ENCODE measurements at places on chromosomes 11 and 22.

- no peak for DNase-seq
Observed at GRCh38 chr11:34443136-34443535, 4.4 kb downstream of the CAT start.

- no peak for DNase-seq
Observed at GRCh38 chr22:11613898-11614755, 3913.9 kb upstream of the OR11H1 start.

DNA sequence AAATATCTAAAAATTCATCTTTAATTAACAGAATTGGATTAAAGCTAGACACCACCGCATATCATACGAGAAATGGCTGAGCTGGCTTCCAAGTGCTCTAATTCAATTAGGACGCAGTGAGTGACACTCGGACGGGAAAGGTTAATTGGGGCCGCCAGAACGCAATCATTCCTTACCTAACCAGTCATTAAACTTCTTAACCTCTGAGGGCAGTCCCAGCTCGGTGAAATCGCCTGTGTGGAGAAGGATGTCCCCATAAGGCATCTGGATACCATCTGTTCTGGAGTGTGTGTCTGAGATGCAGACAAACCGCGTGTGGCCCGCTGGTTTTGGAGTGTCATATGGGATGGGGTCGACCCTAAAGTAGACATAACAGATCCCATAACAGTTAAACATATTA lies 50.3 kb downstream of the MPPED2 start:
- no peak for DNase-seq

- DNase-seq = no peak
Observed at GRCh38 chr22:49717322-49717919, 110.3 kb downstream of the BRD1 start.

DNA sequence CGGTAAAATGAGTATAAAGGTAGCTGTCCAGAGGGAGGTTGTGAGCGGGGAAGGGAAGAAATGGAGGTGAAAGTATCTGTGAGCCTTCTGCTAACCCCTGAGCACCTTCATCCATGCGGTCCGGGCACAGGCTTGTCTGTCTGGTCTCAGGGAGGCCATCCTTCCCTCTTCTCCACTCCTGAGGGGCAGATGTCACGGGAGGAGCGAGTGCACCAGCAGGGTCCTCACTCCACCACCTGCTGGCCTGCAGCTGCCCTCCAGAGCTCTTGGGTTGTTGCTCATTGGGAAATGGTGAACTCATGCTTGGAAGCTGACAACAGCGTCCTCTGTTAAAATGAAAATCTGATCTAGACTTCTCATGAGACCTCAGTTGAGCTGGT lies 33.8 kb upstream of the WNT11 start:
- no peak for DNase-seq

- DNase-seq = no peak
Observed at GRCh38 chr11:46240861-46241260, 36.6 kb upstream of the CREB3L1 start.

DNA sequence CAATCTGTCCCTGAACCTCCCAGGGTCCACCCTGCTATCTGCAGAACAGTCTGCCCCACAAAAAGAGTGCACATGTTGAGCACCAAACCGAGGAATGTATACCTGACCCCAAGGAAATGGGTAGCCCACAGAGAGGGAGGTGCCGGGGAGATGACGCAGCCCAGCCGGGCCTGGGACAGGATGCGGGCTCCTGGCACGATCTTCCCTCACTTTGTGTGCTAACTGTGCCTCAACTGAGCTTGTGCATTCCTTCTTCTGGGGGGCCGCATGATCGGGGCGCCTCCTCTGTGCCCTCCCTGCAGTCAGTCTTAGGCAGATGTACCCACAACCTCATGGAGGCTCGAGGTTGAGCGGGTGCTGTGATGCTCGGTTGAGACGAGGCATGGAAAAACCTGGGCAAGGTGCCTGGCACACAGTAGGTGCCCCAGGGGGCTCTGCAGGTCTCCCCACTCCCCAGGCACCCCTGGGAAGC lies 2.4 kb downstream of the GAS2L1 start:
- no peak for DNase-seq

- DNase-seq = no peak
Observed at GRCh38 chr22:31584804-31585160, 77.2 kb downstream of the PISD start.

DNA sequence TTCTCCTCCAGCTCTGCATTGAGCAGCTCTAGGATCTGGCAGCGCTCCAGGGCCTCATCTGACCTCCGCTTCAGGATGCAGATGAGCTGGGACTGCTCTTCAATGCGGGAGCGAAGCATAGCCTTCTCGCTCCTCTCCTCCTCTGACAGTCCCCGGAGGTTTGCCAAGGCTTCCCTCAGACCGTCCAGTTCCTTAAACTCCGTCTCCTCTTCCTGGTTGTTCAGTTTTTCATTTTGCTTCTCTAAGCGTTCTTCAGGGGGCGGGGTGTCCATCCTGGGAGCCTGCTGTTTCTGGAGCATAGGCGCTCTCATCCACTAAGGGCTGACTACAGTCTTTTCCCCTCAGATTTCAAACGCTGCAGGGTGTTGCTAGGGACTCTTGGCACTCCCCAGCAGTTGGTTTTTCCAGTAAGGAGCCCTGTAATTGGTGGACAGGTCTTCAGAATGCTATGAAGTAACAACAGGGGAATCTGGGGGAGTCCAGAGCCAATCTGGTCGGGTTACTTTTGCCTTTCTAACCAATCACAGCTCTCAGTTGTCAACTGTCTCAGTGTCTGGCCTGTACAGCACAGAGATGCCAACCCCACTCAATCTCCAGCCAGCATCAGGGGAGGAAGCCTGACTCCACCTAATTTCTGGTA lies at the start of gene CCDC89:
TSS of gene CCDC89 (minus strand) at position 376 of the 640 bp plus-strand sequence. CDS start at position 311, 65 bp downstream.
- peak; percentile 73 for DNase-seq

DNA sequence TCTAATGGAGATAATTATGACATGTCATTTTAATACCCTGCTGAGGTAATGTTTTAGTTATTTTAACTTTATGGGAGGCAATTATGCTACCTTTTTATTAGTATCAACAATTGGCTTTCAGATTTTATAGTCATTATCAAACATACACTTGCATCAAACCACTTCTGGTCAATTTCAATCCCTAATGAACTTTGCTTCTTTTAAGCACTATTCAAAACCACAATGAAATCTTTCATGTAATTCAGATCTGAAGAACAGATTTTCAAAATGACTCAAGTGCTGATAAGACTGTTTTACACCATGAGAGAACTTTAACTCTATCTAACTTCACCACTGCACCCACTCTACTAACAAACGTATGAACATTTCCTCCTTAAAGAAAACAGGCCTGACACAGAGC lies 25.9 kb upstream of the CCDC34 start:
- DNase-seq = no peak

GRCh38 chr22:49152127-49152938 lies 675.3 kb downstream of the BRD1 start:
- DNase-seq = no peak

GRCh38 chr11:73186294-73186850 lies 31.7 kb upstream of the P2RY2 start:
- no peak for DNase-seq

DNA sequence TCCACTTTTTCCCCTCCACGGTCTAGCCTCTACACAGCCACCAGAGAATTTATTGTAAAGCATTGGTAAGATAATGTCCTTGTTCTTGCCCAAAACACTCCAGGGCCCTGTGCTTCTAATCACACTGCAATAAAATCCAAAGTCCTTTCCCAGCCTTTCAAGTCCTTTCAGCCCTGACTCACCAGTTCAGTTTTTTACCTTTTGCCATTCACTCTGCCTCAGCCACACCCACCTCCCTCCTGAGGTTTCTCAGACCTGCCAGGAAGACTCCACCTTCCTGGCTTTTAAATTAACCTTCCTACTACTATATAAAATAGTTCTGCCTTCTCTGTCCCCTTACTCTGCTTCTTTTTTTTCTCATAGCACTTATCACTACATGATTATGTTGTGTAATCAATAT lies 91.0 kb upstream of the ARHGAP32 start:
- no peak for DNase-seq
